ENCODE measurements at places on chromosomes 6 and 20.
A peak's percentile ranks its signal among the peaks of the same experiment; 100 is the strongest.

DNA sequence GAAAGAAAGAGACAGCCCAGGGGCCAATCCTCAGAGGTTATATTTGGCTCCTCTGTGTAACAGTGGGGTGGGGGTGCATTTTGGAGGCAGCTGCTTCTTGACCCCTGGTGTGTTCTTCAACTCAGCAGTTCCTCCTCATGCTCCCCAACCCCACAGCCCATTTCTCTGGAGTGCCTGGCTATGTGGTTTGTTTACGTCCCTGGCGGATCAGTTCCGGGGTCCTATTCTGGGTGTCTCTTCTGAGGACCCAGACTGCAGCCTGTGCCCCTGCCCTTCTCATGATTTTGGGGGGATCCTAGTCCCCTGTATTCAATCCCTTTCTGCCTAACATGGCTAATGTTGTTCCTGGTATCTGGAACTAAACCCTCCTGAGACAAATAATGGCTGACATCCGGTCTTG lies 70.5 kb upstream of the SULF2 start:
- DNase-seq, result no peak

DNA sequence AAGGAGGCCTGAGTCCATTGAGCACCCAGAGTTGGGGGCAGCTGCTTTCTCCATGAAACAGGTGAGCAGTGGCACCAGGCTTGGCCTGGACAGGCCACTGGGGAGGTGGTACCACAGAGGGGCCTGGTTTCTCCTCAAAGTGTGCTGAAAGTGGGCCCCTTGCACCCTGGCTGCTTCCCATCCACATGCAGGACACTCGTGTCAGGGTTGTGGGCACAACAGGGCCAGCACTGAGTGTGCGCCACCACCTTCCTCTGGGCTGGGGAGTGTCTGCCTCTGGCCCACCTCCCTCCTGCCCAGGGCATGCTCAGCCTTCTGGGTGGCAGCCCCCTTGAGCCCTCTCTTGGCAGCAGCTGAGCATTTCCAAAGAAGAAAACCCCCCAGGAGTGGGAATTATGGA lies 5.2 kb upstream of the SLC22A1 start:
- no peak for DNase-seq

DNA sequence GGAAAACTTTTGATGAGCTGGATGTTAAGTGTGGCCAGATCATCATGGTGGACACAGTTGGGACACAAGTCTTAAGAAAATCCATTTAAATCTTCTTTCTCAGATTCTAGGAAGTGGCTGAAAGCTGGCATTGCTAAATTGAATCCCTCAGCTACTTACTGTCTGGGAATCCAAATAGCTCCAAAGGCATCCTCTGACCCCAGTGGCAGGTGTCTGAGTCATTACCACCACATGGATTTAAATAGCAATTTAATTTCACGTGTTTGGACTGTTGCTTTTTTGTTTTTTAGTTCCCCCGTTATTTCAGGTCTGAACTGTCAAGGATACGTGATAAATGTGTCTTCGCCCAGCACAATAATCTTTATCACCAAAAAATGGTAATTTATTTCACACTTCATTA lies 33.2 kb upstream of the HDGFL1 start:
- DNase-seq, result no peak

DNA sequence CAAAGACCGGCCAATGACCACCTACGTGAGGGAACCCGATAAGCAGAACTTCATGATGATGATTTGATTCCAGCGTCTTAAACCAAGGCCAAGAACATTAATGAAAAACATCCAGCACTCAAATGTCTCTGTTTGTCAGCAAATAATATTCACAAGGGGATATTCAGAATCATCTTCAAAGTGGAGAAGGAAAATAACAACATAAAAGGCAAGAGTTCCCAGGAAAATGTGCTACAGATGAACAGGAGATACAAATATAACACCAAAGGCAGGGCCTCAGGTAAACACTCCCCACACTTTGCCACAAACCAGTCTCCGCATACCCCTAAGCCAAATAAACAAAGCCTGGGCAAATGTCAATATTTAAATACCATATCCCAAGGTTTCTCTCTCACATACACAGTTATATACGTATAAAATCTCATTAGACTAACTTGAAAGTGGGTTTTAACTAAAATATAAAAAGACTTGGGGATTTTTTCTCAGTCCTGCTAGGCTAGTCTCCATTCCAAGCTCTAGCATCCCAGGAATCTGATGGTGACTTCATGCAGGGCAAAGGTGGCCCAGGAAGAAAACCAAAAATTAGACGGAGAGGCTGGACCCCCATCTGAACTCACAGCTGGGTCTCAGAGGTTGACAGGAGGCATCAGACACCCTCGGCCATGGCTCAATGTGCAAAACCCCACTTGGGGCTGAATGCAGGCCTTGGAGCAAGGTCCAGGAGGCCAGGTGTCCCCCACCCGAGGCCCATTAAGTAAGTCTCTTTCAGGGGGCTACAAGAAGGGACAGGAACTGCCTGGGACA lies 32.1 kb downstream of the TRAM2 start:
- DNase-seq, result no peak

DNA sequence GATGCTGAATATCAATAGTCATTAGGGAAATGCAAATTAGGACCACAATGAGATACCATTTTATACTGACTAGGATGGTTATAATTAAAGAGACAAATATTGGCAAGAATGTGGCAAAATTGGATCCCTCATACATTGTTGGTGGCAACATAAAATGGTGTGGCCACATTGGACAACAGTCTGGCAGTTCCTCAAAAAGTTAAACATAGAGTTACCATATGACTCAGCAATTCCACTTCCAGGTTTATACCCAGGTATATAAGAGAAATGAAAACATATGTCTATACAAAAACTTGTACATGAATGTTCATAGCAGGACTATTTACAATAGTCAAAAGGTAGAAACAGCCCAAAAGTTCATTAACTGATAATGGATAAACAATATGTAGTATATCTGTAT lies 2.0 kb upstream of the CRIP3 start:
- DNase-seq, result no peak

DNA sequence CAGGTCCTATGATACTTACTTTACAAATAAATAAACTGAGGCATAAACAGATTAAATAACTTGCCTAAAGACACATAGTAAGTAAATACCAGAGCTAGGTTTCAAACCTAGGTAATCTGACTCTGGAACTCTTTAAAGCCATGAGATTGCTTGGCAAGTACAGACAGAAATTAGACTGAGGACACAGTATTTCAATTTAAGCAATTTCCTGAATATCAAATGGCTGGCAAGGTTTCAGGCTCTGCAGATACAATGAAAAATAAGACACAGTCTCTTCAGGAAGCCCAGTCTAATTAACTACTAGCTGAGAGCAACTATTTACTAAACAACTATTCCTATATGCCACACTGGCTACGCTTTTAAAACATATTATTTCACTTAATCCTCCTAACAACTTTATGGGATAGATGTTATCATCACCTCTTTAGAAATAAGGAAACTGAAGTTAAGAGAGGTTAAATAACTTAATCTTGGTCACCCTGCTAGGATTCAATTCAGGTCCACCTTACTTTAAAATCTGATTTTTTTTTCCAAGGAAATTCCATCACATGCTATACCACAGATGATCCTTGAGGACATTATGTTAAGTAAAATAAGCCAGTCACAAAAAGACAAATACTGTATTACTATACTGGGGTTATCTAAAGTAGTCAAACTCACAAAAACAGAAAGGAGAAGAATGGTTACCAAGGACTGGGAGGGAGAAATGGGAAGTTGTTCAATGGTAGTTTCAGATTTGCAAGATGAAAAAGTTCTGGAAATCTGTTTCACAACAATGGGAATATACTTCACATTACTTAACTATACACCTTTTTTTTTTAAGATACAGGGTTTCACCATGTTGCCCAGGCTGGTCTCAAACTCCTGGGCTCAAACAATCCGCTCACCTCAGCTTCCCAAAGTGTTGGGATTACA lies 4.1 kb downstream of the TRPC4AP start:
- no peak for DNase-seq

DNA sequence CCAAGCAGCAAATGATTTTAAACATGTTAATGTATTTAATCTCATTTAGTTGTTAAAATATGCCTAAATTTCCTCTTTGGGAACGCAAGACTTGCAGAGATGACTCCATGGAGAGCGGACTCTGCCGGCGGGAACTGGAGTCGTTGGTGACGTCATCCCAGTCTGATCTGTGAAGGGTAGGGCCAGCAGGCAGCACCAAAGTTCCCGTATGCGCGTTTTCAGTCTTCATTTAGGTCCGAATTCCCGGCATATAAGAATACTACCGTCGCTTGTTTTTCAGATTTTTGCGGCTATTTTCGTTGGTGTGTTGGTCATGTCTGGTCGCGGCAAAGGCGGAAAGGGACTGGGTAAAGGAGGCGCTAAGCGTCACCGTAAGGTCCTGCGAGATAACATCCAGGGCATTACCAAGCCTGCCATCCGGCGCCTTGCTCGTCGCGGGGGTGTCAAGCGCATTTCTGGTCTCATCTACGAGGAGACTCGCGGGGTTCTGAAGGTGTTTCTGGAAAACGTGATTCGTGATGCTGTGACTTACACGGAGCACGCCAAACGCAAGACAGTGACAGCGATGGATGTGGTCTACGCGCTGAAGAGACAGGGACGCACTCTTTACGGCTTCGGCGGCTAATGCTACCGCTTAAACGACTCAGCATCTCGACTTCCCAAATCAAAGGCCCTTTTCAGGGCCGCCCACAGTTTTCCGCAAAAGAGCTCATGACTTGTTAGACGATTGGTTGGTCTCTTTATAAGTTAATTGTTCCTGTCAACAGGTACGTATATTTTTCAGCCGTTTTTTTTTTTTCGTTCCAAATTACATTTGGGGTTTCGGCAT lies 117.3 kb downstream of the HFE start:
- DNase-seq, result peak; percentile 70

- no peak for DNase-seq
These were observed 97.4 kb downstream of the FILIP1 start for GRCh38 chr6:75396005-75396800.

- DNase-seq, result no peak
These were observed 29.8 kb downstream of the DAAM2 start for GRCh38 chr6:39821742-39822532.

GRCh38 chr6:163640641-163641040 lies 226.1 kb downstream of the QKI start:
- DNase-seq, result no peak

- DNase-seq, result no peak
These were observed 395.8 kb upstream of the CNR1 start for GRCh38 chr6:88561954-88562315.

- DNase-seq, result peak; percentile 12
These were observed 50.2 kb downstream of the TMEM242 start for GRCh38 chr6:157272866-157273755.
